ENCODE measurements at places on chromosomes 7 and 10.

- no peak for DNase-seq
Observed at GRCh38 chr7:13827716-13828115, 161.8 kb downstream of the ETV1 start.

DNA sequence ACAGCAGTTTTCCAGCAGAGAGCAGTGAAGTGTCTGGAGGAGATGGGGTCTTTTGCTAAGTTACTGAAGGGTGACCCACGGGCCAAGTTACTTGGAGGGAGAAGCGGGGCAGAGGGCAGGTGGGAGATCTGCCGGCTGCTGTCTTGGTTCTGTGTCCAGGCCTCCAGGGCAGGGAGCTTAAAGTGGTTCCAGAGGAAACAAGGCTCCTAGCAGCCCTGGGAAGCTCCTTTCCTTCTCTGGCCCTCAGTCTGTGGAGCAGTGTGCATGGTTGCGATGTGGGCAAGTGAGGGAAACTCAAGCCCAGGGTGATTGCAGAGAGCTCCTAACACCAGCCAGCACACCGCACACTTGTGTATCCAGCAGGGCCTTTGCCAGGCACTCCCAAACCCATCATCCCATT lies 6.3 kb downstream of the GHRHR start:
- DNase-seq = no peak

GRCh38 chr7:148884049-148884298 lies at the start of gene EZH2:
EZH2 (minus strand) TSS chr7:148884291; CDS start chr7:148847298, 36,993 bp downstream.
- no peak for DNase-seq

GRCh38 chr10:103550229-103550628 lies 56.7 kb downstream of the NEURL1 start:
- no peak for DNase-seq

DNA sequence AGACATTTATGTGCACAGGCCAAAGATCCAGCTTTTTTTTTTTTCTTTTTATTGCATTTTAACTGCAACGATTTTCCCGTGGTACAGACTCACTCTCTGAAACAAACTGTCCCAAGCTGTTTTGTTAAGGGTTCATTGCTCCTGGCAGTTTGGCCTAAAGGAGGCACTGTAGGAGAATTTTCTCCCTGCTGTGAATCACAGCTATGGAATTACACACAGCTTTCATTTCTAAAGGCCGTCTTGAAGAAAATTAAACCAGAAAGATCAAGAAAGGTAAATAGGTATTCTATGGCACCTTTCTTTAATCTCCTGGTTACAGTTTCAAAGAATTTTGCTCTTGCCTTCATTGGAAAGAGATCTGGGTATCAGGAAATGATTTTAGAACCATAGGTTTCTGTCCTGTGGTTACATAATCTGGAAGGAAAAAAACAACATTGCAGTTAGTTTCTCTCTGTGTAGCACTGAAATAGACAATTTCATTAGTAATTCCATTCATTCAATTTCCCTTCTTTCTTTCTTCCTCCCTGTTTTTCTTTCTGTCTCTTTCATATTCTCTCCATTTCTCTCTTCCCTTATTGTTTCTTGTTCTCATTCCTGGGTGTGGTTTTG lies 51.2 kb downstream of the PDK4 start:
- peak; percentile 61 for DNase-seq

DNA sequence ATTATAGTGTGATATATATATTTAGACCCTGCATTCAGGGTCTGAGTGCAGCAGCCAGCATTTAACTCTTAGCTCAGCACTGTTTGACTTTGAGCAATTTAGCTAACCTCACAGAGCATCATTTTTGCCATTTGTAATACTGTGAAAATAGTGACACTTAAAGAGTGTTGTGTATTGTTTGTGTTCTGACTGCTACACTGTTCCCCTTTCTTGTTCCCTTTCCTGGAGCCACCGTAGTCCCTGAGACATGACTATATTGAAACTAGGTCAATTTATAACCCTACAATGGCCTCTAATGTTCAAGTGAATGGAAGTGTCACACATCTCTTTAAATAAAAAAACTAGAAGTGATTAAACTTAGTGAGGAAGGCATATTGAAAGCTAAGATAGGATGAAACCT lies 20.3 kb upstream of the CD36 start:
- no peak for DNase-seq

- DNase-seq = no peak
Observed at GRCh38 chr7:135662123-135662372, 266 bp upstream of the STMP1 start.

DNA sequence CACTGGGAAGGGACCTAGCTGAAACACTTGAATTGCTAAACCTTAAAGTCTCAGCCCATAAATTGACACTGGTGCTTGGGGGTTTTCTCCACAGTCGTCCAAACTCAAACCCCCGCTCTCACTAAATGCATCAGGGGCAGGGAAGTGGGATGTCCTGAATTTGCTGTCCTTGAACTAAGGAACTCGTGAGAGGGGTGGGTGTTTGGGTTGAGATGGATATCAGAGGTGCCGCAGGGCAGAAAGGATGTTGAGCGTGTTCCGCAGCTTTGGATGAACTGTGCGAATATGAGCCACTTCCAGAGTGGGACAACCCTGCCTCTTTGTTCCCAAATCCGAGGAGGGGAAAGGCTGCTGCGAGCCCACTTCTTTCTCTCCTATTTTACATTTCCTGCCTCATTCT lies 90.3 kb upstream of the LYZL2 start:
- DNase-seq = peak; percentile 23

DNA sequence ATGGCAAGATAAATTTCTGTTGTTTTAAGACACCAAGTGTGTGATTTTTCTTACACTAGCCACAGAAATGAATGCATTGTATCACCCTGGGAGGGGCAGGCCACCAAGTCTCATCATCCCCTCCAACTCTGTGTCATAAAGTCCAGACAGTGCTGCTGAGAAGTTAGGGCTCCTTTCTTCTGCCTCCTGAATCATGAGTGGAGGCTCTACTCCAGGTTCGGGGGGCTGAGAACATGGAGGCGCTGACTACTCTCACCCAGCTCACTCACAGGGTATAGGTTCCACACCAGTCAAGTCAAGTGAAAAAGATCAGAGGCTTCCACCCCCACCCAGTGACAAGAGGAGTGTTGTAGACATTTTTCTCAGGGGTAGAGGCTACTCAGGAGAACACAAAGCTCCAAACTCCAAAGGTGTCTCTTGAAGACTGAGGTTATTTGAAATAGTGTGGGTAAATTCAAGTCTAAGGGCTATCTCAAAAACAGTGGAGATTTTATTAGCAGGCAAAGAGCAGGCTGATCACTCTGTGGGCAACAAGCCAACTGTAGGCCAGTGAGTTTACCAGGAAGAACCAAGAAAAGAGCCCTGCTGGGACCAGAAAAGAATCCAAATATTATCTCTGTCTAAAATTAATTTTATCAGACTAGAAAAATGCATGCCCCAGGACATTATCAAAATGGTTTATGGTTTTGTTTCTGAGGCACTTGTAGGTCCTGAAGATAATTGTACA lies 118.6 kb upstream of the RET start:
- no peak for DNase-seq

DNA sequence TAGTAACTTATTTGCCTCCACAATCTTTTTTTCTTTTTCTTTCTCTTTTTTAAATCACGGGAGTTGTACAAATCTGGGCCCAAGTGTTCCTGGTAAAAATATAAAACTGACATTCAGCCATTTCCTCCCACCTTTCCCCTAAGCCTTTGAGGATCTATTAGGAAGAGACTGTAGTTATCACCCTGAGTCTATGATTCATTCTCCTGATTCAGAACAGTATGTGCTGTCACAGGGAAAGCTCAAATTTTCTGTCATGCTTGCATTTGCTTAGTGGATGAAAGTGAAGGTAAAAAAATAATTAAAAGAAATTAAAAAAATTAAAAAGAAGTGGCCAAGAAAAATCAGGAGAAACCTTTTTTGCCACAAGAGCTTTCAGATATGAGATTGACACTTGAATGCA lies 71.7 kb downstream of the KIF20B start:
- no peak for DNase-seq

DNA sequence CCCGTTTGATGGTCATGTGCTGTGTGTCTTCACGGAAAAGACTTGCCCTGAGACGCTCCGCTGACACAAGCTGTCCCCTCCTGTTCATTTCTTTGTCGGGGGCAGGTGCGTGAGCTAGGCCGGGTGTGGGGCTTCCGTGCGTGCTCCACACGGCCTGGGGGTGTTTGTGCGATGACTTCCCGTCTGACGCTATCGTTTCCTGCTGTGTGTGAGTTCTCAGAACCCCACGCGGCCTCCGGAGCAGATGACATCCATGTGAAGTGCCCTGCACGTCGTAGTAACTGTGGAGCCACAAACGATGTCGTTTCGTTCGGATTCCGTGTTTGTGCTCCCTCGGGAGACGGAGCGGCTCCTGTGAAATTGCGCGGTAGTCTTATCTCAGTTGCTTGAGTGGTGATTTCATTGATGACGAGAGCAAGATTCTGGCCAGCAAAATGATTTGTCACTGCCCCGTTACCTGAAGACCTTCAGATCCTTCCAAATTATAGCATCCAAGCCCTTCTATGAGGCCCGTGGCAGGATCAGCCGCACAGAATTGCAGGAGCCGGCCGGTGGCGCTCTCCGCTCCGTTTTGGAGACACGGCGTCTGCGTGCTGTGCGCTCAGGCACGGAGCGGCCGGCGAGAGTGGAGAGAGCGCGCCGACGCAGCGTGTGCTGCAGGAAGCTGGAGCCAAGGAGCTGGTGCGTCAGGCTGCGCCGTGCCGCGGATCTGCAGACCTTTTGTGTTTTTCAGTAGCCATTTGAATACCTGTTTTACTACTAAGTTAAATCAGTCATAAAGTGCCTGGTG lies 94.9 kb downstream of the NKX6-2 start:
- peak; percentile 25 for DNase-seq

- peak; percentile 90 for DNase-seq
Observed at GRCh38 chr7:35253710-35254495, at the start of gene TBX20. TBX20 (minus strand) TSS chr7:35254100; CDS start chr7:35253620, 480 bp downstream.

DNA sequence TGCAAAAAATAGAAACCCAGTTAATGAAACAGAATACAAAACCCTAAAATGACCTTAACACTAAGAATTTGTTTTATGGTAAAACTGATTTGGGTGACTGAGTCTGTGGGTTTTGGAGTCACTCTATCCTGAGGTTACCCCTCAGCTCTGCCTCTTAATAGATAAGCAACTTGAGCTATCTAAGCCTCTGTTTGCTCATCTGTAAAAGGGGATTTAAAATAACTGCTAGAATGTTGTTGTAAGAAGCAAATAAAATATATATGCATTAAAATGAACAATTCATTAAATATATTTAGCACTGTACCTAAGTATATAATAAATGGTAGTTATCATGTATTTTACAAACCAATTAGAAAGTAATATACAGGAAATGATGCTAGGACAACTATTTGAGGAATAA lies 115.4 kb downstream of the CABCOCO1 start:
- DNase-seq = no peak

DNA sequence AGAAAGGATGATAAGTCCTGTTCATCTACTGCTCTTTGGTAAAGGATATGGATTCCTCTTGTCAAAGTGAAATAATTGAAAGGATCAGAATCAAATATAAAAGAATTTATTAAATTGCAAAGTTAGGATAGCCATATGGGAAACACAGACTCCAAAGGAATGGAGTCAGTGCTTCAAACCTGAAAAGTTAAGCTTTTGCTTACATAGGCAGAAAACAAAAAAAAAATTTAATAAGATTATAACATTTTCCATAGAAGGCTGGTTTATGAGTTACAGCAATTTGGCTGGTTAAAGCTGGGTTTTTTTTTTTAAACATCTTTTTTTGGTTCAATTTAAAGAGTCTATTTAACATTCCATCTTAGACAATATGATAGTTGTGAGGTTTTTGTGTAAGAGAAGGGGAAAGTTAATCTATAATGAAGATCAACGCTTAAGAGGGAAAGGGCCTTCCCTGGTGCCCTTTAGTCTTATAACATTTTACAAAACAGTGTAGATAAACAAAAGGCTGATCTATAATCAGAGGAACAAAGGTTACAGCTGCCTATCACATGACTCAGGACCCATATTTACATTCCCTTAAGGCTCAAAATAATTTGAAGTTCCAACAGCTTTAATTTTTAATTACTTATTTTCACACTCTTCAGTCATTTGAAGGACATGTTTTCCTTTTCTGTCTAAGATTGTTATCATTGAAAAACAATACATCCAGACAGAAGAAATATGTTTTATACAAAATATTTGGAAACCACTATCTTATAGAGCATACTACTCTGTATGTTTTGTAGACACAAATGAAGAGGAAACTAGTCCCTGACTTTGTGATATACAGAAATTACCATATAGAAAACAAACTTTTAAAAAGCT lies 234.3 kb upstream of the MBL2 start:
- no peak for DNase-seq

DNA sequence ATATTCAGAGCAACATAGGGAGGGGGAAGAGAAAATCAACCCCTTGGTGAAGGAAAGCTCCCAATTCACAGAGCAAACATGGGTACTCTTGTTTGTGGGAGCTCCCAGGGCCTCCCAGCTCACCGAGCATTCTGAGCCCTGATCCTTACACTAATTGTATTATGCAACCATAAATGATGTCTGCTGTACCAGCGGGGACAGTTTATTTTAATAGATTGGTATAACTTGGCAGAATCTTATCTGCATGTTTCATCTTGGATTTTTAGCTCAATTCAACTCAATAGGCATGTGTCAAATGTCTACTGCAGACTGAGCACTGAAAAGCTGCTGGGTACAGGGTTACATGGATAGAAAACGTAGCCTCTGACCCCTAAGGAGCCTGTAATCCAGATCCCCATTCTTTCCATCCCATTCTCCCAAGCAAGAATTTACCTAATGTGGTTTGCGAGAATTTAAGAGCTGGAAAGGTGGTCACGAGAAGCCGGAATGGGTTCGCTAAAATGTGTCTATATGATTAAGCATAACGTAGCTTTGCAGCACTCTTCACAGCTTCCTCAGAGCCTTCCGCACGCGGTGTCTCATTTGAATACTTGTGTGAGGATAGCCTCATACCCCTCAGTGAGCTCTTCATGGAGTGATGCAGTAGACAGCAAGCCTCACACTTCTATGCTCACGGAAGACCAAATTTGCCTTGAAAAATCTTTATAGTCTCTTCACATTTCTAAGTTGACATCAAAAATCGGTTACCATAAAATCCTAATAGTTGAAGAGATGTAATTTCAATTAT lies 18.3 kb downstream of the EGFR start:
- DNase-seq = no peak

- no peak for DNase-seq
Observed at GRCh38 chr7:139989366-139990141, 73.2 kb downstream of the PARP12 start.

GRCh38 chr10:131744346-131744745 lies 156.5 kb upstream of the PPP2R2D start:
- no peak for DNase-seq

DNA sequence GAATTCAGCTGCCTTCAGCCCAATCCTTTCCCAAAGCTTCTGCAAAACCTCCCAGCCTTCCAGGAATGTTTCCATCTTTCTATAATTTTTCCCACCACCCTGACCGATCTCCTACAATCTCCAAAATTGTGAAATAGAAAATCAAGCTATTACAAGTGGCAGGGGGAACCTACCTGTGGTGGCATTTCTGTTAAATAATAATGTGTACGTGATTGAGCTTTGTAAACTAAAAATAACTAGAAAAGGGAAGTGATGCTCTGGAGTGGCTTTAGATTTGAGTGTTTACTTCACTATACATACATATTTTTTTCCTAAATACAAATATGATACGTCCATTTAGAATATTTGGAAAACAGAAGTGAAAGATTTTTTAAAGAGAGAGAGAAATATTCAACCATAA lies 593.6 kb downstream of the GRM8 start:
- DNase-seq = no peak

Measured in endodermal cell (in vitro differentiated cells).